Anterior cingulate cortex (tissue), 58 donors: ENCODE measurements at places on chromosomes 6 and 20.

DNA sequence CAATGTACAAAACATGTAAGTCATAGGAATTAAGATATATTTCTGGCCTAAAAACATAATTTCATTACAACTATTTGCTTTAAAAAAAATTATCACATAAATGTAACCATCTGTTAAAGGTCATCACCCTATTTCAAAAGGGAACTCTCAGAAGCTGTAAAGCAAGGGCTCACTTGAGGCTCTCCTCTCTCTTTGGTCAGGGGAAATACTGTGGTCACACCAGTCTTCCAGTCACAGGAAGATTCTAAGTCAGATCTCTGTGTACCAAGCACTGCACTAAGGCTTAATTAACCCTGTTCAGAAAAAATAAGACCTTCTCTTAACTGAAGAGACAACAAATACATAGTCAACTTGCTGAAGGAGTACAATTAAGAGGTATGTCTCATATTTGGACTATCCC, 75.6 kb downstream of the MMS22L start:
- no peak for DNase-seq

GRCh38 chr6:20028562-20028961, 183.7 kb downstream of the MBOAT1 start:
- DNase-seq, result no peak

DNA sequence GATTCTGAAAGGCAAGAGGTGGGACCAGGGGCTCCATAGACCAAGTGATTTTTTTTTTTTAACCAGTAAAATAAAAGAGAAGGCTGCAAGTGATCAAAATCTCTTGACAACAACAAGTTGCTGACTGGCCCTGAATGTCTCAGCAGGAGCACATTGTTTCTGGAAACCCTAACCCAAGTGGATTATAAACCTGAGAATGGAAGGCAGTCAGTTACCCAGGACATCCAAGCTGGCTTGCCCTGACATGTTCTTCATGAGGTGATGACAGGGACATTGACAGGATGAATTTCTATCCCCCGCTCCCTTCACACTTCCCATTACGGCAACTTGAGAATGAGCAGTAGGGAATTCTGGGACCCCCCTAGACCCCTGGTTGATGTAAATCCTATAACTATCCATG, 49.6 kb upstream of the RIPOR2 start:
- DNase-seq, result no peak

GRCh38 chr20:55755861-55756260, 249.5 kb downstream of the CBLN4 start:
- no peak for DNase-seq

GRCh38 chr6:89775150-89775549, 44.4 kb downstream of the MDN1 start:
- no peak for DNase-seq

DNA sequence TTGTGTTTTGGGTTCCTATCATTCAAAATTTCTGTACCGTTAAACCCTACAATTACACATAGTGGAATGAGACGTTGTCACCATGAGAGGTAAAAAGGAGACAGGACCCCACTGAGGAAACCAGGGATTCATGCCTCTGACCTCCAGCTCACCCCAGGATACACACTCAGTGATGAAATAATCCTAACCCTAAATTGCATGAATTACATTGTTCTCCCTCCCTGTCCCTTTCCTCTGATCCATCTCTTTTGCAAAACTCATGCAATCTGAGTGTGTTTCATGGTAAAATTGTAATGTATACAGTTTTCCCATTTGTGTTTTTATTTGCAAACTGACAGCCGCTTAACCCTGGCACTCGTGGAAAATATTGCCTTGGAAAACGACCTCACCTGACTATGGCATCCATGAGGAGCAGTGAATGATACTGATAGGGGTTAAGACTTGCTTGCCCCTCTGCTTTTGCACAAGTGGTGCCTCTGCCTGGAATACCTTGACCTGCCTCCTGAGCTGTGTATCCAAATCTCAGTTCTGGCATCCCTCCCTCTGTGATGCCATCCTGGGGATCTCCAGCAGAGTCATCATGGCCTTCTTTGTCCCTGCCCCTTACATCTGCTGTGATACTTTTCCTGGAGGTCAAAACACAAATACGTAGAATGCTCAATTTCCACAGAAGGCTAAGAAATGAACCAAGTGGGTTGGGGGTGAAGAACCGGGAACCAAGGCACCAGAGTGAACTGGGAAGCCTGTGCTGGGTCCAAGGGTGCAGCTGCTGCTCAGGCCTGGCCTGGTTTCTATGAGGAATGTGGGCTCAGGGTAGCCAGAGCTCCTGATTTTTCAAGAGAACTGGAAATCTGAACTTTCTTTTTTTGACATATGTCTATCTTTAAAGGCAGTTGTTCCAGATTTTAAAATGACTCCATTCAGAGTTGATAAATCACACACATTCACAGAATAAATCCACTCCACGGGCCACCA, 211.6 kb upstream of the ZNF217 start:
- no peak for DNase-seq

- no peak for DNase-seq
These were observed 173.7 kb upstream of the THEMIS start for GRCh38 chr6:128074567-128074966.
